ENCODE measurements at places on chromosomes 5 and 9.

DNA sequence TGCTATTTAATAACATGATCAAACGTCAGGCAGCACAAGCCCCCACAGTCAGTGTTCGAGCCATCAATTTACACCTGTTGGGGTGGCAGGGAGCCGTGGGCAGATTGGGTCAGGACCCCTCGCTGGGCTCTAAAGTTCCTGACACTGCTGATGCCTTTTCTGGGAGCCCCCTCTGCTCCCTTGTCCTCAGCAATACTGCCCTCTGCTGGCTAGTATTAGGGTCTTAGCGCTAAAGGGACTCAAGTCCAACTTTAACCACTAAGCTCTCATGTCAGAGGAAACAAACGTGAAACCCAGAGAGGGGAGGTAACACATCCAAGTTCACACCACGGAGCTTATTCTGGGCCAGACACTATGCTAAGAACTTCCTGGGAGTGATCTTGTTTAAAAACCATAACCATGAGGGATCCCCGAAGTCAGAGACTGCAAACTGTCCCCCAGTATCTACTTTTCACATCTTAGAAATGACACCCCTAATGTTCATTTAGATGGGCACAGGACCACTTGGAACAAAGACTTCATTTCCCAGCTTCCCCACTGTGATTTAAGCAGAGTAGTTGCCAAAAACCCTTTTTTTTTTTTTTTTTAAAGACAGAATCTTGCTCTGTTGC is 20.4 kb downstream of the ANKS6 start:
- DNase-seq: peak; percentile 37

- DNase-seq: no peak
Measured at GRCh38 chr5:54975701-54976100, 9.7 kb downstream of the ESM1 start.

DNA sequence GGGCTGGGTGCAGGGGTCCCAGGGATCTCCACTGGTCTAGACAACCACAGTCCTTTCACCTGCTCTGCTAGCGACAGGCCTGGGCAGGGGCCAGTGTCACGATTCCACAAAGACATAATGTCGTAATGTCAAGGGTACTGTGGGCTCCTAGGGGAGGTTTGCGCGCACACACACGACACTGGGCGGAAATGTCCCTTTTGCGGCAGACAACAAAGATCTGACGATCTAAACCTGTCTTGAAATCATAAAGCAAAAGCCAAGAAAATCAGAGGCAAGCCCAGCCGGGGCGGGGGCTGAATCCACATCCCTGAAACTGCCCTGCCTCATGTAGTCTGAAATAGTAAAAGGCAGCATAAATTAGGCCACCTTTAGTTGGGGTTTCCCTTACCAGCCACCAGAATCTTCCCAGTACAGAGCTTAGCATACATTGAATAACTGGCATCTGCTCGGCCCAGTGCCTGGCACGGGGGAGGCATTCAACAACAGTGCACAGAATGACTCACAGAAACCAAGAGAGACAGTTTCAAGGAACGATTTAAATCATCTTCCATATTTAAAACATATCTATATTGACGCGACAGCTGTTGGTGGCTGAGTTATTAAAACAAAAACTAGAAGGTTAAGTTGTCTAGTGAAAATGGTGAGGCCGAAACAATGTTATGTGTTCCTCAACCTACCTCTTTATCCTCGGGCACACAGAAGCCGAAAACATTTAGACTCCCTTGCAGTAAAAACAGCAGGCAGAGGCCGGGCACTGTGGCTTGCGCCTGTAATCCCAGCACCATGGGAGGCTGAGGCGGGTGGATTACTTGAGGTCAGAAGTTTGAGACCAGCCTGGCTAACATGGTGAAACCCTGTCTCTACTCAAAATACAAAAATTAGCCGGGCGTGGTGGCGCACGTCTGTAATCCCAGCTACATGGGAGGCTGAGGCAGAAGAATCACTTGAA is 151.0 kb downstream of the MYO10 start:
- no peak for DNase-seq

DNA sequence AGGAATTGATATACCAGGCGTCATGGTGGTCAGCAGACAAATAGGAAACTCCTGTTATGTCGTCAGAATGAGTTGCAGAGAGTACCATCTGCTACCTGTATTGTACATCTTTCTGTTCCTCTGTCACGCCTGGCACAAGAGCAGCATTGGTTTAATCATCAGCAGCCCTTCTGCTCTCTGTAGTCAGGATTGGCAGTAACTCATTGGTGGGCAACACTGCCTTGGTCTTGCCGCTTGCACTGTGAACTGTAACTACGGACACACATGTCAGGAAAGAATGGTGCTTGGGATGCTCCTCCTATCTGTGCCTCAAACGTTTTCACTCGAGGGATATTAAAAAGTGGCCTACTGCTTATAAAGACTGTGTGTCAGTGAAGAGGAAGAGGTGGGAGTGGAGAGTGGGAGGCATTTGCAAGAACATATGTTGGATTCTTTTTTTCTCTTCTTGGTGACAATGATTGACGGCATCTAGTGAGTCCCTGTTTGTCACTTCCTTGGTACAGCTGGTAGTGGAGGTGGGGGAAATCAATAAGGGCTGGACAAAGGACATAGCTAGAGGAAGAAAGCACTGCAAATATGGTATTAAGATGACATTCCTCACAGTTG is 76.6 kb downstream of the F2RL2 start:
- DNase-seq: no peak

GRCh38 chr5:68372161-68372560 is 156.6 kb downstream of the PIK3R1 start:
- DNase-seq: no peak

All from hematopoietic multipotent progenitor cell treated with erythropoietin and hydrocortisone succinate and interleukin-3 and kit ligand, for 17 days (in vitro differentiated cells).